Activated T-cell treated with anti-CD3 and anti-CD28 coated beads, Interleukin-2, amount 50 U/mL, for 24 hours (primary cell): ENCODE measurements at places on chromosomes 7 and 10.

- H3K36me3 ChIP-seq, result peaks cover 48% of the 10 kb centered on the region
- no peaks in the 10 kb centered on the region for H3K27me3 ChIP-seq
- peaks cover 4% of the 10 kb centered on the region for H3K4me1 ChIP-seq
- no peak for DNase-seq
Measured at GRCh38 chr10:129524936-129525335, 57.9 kb downstream of the MGMT start.

GRCh38 chr7:4069268-4070095, 612.6 kb upstream of the FOXK1 start:
- DNase-seq, result no peak
- H3K4me1 ChIP-seq, result peaks cover 5% of the 10 kb centered on the region
- no peaks in the 10 kb centered on the region for H3K36me3 ChIP-seq
- H3K4me3 ChIP-seq, result no peak overlapping the region

GRCh38 chr10:7157091-7157490, 253.7 kb downstream of the SFMBT2 start:
- H3K27ac ChIP-seq, result no peak overlapping the region
- DNase-seq, result no peak
- peaks cover 47% of the 10 kb centered on the region for H3K36me3 ChIP-seq
- no peaks in the 10 kb centered on the region for H3K27me3 ChIP-seq

GRCh38 chr10:28593811-28594210, 60.9 kb downstream of the WAC start:
- H3K27ac ChIP-seq, result peak overlapping the region; percentile 13
- no peak overlapping the region for H3K4me3 ChIP-seq
- no peaks in the 10 kb centered on the region for H3K27me3 ChIP-seq
- peaks cover 63% of the 10 kb centered on the region for H3K4me1 ChIP-seq
- no peak for DNase-seq

DNA sequence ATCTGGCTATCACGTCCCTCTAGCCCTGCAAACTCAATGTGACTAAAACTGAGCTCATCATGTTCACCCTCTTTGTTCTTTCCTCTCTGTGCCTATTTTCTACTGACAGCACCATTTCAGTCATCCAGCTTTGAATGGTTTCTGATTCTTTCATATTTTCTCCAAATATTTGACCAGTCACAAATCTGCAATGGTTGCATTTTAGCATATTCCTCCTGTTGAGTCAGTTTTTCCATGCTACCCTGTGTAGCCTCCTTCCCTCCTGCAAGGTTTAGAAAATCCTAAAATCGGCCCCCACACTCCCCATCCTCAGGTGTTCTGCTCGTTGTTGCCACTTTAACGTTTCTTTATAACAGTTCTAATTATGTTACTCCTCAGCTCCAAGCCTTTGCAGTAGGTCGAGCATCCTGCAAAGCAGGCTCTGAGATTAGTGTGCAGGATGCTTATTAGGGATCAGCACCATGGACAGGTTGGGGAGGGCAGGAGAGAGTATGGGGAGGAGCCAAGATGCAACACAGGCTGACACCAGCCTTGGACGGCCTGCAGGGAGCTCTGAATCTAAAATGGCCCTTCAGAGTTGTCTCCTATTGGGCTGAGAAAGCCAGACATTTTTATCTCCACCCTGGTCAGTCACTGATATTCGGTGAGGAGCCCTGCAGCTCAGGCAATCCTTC, 531.0 kb upstream of the COBL start:
- H3K27ac ChIP-seq, result no peak overlapping the region
- no peaks in the 10 kb centered on the region for H3K27me3 ChIP-seq
- DNase-seq, result no peak
- no peak overlapping the region for H3K4me3 ChIP-seq
- no peaks in the 10 kb centered on the region for H3K36me3 ChIP-seq

- H3K27ac ChIP-seq, result no peak overlapping the region
- no peak overlapping the region for H3K4me3 ChIP-seq
- H3K4me1 ChIP-seq, result peaks cover 28% of the 10 kb centered on the region
- DNase-seq, result no peak
- no peaks in the 10 kb centered on the region for H3K36me3 ChIP-seq
Measured at GRCh38 chr10:47287365-47287802, 12.6 kb upstream of the GDF10 start.

GRCh38 chr7:66013938-66014337, 31.9 kb upstream of the GUSB start:
- no peak overlapping the region for H3K27ac ChIP-seq
- peaks cover 2% of the 10 kb centered on the region for H3K27me3 ChIP-seq
- no peaks in the 10 kb centered on the region for H3K4me1 ChIP-seq
- H3K4me3 ChIP-seq, result no peak overlapping the region
- DNase-seq, result no peak
- H3K36me3 ChIP-seq, result no peaks in the 10 kb centered on the region
